ENCODE measurements at places on chromosomes 3 and 15.

GRCh38 chr3:67045711-67046465 lies 47.8 kb downstream of the KBTBD8 start:
- DNase-seq, result no peak

- DNase-seq, result peak; percentile 62
Measured at GRCh38 chr15:72230197-72231065, 559 bp downstream of the PKM start.

GRCh38 chr3:43238801-43239200 lies 47.5 kb upstream of the SNRK start:
- DNase-seq, result no peak

- DNase-seq, result no peak
Measured at GRCh38 chr15:68400066-68400456, 31.9 kb downstream of the ITGA11 start.

GRCh38 chr15:74050127-74050526 lies 32.2 kb downstream of the GOLGA6A start:
- no peak for DNase-seq

DNA sequence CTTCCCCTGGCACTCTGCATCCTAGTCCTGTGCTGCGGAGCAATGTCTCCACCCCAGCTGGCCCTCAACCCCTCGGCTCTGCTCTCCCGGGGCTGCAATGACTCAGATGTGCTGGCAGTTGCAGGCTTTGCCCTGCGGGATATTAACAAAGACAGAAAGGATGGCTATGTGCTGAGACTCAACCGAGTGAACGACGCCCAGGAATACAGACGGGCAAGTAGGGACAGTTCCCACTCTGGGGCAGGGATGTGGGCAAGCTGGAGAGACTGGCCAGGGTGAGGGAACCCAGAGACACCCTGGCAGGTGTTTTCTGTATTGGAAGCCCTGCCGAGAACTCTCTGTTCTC lies 247 bp downstream of the FETUB start:
- DNase-seq, result no peak

- no peak for DNase-seq
Measured at GRCh38 chr3:183871541-183871940, 13.1 kb downstream of the PARL start.

- DNase-seq, result peak; percentile 75
Measured at GRCh38 chr15:99424978-99425656, 140.7 kb upstream of the MEF2A start.

- no peak for DNase-seq
Measured at GRCh38 chr15:51335538-51336410, 2.6 kb downstream of the CYP19A1 start.

DNA sequence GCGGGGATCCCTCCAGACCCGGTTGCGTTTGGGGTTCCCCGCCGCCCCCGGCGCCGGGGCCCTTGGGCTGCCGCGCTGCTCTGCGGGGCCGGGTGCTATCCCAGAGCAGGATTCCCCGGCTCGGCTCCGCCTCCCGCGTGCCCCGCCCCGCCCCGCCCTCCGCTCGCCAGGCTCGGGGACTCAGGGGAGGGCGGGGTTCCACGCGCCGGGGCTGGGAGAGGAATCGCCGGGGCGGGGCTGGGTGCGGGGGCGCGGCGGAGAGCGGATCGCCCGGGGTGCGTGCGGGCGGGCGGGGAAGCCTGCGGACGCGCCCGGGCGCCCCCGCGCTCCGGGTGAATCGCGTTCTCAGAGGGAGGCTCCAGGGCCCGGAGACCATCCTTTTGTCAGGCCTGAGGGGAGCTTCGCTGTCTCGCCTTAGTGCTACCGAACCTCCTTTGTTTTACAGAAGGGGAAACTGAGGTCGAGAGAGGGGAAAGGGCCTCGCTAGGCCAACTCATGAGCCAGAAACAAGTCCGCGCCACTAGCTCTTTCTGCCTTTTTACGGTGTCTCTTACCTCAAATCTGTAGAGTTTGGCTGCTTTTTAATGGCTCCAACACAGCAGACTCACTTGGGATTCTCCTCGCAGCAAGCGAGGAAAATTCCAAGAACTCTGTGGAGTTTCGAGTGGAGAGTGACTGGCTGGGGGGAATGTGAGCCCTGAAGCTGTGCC lies at the start of gene TMEM158:
Gene TMEM158, minus strand, starts transcription at position 82 of the 710 bp plus-strand sequence. CDS start 260 bp downstream, outside the sequence.
- DNase-seq, result peak; percentile 65

GRCh38 chr3:108518895-108519294 lies 8.5 kb upstream of the MYH15 start:
- no peak for DNase-seq

DNA sequence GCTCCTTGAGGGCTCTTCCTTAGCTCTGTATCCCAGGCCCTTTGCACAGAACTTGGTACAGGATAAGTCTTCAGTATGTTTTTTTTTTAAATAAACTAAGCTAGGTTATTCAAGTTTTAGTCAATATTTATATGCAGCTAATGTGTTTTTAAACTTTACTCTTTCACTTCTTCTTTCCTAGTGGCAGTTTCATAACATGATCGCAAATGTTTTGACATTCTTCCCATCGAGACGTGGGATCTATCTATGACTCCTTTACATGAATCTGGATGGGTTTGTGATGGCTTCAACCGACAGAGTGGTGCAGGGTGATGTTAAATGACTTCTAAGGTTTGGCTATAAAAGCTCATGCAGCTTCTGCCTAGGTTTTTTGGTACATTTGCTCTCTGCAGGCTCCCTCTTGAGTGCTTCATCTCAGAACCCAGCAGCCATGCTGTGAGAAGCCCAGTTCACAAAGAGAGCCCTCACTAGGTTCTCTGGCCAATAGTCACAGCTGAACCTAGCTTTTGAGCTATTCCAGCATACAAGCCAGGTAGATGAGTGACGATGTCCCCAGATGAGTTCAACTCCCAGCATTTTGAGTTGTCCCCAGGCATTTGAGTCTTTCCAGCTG lies 13.5 kb upstream of the MECOM start:
- no peak for DNase-seq

DNA sequence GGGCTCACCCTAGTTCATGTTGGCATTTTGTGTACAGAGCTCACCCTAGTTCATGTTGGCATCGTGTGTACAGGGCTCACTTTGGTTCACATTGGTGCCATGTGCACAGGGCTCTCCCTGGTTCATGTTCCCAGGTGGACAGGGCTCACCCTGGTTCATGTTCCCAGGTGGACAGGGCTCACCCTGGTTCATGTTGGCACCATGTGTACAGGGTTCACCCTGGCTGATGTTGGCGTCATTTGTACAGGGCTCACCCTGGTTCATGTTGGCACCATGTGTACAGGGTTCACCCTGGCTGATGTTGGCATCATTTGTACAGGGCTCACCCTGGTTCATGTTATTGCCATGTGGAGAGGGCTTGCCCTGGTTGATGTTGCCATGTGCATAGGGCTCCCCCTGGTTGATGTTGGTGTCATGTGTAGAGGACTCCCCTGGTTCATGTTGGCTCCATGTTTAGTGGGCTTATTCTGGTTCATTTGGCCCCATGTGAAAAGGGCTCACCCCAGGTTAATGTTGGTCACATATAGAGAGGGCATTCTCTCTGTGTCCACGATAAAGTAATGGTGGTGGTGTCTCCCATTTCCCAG lies 31.7 kb upstream of the NR2C2 start:
- peak; percentile 43 for DNase-seq

DNA sequence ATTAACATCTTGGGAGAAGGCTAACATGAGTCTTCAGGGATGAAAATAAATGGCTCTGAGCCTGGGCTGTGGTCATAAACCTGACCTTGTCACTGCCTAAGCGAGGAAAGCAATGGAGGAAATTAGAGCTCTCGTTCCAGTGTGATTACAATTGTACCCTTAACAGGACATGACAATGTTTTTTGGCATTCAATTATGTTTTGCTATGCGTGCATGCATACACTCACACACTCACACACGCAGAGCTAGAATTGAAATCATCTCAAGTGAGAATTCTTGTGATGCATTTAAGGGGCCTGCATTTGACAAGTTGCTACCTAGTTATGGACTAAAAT lies 24.1 kb downstream of the ZNF80 start:
- no peak for DNase-seq

DNA sequence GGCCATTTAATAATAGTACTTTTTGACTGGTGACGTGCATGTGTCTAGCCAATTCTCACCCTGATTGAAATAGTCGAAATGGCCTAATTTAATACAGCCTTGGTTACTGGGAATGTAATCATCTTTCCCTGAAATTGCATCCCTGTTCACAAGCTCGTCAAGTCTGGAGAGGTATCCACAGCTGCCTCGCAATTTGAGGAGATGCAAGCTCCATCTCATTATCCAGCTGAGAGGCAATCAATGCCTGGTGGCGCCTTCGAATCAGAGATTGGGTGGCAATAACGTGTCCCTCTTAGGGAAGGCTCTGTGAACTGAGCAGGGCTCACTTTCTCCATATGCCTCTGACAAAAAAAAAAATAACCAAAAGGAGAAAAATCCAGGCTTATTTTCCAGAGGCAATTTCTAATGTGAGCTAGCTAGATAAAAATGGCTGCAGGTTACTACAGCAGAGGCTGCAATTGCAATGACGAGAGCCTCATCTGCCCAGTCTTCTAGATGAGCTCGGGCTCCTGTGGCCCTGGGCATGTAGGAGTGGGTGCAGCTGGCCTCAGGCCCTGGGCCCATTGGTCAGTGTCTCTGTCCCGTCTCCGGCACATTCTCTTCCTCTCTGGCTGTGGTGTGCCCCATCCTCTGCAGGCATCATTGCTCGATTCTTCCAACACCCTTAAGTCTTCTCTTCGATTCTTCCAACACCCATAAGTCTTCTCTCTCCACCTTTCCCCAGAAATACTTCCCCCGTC lies 487.5 kb downstream of the GABRG3 start:
- no peak for DNase-seq

GRCh38 chr15:81239190-81239589 lies 42.5 kb downstream of the IL16 start:
- no peak for DNase-seq

DNA sequence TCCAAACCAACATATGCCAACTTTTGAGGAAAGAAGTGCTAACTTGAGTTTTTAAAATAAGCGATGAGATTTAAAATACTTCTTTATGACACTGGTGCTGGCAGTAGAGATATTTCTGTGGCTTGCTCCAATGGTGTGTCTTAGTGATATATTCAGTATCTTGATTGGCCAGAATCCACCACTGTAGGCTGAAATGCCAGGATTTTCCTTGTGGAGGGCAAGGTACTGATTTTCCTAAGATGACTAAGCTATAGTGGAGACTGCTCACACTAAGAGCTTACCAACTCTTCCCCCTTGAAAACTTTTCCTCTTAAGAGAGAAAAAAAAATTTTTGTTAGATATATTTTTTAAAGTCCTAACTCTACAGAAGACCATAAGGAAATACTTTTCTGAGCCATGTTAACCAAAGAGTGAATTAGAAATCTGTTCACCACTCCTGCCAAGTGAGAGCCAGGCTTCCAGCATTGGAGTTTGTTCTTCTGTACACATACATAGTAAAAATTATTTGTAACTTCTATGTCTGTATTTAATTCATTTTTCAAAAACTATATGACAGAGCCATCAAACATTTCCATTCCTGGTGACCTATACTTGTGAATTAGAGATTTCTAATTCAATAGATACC lies 109.1 kb downstream of the PPP2R3A start:
- DNase-seq, result no peak

- no peak for DNase-seq
Measured at GRCh38 chr15:32020156-32020555, 10.2 kb upstream of the CHRNA7 start.

GRCh38 chr3:359672-360071 lies 163.1 kb downstream of the CHL1 start:
- DNase-seq, result no peak

DNA sequence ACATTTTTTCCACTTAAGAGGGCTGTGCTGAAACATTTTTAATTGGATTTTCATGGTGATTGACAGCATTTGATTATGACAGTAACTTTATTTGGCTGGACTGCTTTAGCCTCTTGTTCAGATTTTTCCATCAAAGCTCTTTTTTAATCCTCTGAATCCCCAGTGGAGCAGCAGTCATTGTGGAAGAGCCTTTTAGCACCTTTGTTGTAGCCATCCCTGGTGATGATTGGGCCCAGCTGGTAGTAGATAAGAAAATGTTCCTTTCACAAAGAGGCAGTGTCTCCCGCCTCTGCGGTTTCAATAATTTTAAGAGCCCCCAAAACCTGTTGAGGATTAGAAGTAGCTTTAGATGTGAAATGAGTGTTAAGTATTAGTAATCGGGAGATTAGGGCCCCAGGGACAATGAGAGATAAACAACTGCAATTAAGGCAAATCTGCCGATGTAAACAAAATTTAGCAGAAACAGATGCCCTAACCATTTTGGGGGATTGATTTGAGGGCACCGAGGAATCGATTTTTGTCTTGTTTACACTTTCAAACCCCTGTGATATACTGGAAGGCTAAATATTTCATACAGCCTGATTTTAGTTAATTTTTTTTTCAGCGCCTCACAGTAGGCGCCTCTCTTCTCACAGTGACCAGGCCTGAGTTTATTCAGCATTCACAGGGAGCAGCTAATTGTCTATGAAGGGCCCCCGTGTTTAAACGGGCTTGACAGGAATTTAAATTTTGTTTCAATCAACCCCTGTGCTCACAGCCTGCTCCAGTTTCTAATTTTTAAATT lies 43.2 kb upstream of the SKOR1 start:
- DNase-seq, result no peak

GRCh38 chr15:67820992-67821783 lies 4.1 kb upstream of the SKOR1 start:
- no peak for DNase-seq

- DNase-seq, result no peak
Measured at GRCh38 chr15:100291106-100291505, 50.7 kb downstream of the ADAMTS17 start.
